ENCODE measurements at places on chromosomes 12 and 14. TPM values are rescaled to one million over a fixed set of nuclear protein-coding genes. Genes with fewer than 3 reads are reported as not detected.
A peak's percentile ranks its signal among the peaks of the same experiment; 100 is the strongest.

AQP2 gene
- 0.83 TPM for total RNA-seq

TMEM179 gene
- 0.52 TPM for total RNA-seq

SMCO2 gene
- not detected for total RNA-seq

MDM2 gene
- 36.6 TPM for total RNA-seq

DNA sequence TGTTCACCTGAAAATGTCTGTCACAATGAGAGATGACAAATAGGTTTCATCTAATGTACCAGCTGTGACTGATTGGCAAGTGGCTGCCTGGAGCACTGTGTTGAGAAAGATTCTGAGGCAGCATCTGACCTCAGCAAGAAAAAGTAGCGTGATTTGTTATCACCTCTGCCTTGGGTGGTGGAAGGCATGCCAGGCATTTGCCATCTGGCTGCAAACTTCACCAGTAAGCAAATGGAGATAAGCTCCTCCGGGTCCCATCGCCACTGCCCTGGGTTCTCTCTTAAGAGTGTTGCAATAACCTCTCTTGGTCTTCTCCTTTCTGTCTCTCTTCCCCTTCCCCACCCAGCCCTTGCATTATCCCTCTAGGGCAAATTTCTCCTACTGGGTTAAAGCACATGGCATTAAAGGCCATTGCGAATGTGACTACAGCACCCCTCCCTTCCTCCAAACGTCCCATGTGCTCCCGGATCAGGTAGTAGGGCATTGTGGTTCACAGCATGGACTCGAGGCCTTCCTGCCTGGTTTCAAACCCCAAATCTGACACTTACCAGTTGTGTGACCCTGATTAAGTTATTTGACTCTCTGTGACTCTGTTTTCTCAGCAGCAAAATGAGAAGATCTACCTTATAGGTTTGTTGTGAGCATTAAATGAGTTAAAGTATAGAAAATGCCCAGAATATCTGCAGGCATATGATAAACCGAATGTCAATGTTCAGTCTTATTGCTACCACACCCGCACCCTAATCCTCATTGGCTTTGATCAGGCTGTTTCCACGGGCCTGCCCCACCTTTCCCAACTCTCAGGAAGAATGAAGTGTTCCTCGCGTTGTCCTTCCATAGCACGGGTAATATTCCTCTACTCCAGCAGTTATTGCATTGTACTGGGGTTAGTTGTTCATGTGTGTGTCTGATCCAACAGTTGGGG is 8.2 kb upstream of the LGALS3 start:
- H3K4me1 ChIP-seq, result no peaks in the 10 kb centered on the region
- H3K27ac ChIP-seq, result peak overlapping the region; percentile 80
- no peaks in the 10 kb centered on the region for H3K27me3 ChIP-seq
- DNase-seq, result no peak
- no peak overlapping the region for H3K4me3 ChIP-seq

- no peak for DNase-seq
- no peak overlapping the region for H3K4me3 ChIP-seq
- H3K27ac ChIP-seq, result no peak overlapping the region
- H3K27me3 ChIP-seq, result no peaks in the 10 kb centered on the region
- no peaks in the 10 kb centered on the region for H3K36me3 ChIP-seq
Measured at GRCh38 chr12:77089686-77090220, 24.4 kb upstream of the E2F7 start.

DNA sequence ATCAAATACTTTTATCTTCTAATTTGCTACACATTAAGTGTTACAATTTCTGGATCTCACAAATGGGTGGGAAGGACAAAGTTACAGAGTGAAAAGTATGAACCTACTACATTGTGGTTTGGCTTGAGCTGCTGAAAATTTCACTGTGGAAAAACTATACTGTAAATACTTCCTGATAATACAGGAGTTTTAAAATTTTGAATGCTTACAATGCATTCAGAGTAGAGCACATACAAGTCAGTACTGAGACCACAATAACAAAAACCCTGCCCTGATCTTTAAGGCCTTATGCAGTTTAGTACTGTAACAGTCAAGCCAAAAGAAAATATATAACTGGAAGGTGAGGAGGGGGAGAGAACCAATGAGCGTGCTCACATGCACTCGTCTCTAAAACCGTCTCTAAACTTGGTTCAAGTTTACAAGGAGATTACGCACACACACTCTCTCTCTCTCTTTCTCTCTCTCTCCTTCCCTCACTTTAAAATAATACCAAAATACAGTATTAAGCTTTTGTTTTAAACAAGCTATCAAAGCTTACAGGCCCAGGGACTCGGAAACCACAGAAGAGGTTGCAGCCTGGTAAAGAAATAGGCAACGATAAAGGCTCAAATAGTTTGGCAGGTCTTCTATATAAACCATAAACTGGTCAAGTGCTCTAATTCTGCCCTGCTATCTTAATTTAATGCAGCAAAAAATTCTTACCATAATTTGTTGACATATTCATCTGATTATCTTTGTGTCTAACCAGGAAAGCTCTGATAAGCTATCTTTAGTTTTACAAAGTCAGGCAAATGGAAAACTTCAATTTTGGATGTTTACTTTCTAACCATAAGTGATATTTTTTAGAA is 58.0 kb downstream of the ATF7 start:
- no peak overlapping the region for H3K4me3 ChIP-seq
- no peaks in the 10 kb centered on the region for H3K36me3 ChIP-seq
- no peaks in the 10 kb centered on the region for H3K4me1 ChIP-seq
- DNase-seq, result no peak

DNA sequence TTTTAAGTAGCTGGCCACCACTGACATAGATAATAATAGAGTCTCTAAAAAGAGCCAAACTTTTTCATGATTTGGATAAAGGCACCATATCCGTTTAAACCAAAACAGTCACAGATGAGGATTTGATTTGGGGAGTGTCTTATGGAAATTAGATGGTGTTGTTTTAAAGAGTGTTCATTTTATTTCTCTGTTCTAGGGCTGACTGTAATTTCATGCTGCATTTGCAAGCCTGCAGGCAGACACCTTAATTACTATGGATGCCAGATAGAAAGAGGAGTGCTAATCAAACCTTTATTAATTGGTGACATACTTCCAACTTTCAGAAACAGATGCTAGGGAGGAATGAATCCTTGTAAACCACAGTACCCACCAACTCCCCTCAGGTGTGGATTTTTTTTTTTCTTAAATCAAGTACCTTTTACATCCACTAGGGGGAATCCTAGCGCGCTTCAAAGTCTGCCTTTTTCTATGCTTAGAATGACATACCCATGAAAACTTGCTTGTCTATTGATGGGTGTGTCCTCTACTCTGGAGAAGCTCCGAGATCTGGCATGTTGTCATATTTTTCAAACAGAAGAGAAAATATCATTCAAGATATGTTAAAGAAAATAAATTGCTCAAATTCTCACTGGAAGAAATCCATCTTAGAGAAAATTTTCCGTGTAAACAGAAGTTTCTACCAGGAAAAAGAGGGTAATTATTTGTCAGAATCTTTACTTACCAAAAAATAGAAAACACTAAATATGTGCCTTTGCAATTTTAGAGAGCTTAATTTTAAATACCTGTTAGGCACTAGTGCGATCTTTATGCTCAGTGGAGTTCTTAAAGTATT is 14.2 kb upstream of the PLXNC1 start:
- H3K27me3 ChIP-seq, result no peaks in the 10 kb centered on the region
- no peaks in the 10 kb centered on the region for H3K4me1 ChIP-seq
- no peaks in the 10 kb centered on the region for H3K36me3 ChIP-seq
- H3K4me3 ChIP-seq, result no peak overlapping the region
- H3K27ac ChIP-seq, result no peak overlapping the region
- no peak for DNase-seq

GRCh38 chr14:28690029-28690692 is 76.4 kb upstream of the FOXG1 start:
- H3K4me3 ChIP-seq, result no peak overlapping the region
- no peak overlapping the region for H3K27ac ChIP-seq
- H3K36me3 ChIP-seq, result no peaks in the 10 kb centered on the region

DNA sequence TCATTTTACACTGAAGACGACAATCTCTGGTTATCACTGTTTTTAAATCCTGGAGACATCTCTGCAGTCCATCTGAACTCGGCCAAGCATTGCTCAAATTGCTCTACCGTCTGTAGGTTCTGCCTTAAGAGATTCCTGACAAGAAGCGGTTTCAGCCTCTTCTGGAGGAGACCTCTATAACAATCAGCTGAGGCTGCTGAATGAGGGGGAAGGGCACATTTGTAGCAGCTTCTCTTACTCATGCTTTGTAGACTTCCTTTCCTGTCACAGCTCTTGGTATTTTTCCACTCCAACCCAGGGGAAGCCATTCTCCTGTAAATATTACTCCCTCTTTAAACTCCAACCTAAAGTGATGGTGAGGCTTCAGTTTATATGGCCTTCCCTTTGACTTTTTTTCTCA is 3.0 kb downstream of the ARG2 start:
- peak overlapping the region; percentile 39 for H3K27ac ChIP-seq
- H3K36me3 ChIP-seq, result no peaks in the 10 kb centered on the region

CCDC197 gene
- total RNA-seq, result not detected

DNA sequence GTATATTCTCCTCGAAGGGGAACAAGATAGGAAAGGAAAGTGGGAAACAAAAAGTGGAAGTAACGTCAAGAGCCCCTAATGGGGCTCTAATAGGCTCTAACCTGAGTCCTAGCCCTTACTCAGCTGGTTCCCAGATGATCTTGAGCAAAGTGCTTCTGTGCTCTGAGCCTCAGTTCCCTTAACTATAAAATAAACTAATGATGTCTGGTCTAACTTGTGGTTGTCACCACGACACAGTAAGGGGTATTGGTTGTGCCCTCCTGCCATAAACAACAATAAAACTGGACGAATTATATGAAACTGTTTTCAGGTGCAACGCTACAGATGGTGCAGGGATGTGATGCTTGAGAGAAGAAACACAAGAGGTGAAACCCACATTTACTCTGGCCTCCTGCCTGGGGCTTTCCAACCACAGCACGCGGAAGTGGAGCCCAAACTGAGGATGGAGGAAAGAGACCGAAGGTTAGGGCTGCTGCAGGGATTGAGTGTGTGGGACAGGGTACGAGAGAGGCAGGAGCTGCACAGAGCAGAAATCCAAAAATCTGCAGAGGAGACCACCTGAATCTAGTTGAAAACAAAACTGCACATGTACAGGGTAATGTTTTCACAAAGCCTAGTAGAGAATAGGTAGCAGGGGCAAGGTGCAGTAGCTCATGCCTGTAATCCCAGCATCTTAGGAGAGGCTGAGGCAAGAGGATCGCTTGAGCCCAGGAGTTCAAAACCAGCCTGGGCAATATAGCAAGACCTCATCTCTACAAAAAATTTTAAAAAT is 45.6 kb upstream of the BCL2L14 start:
- DNase-seq, result peak; percentile 38
- no peak overlapping the region for H3K27ac ChIP-seq
- H3K36me3 ChIP-seq, result no peaks in the 10 kb centered on the region
- no peaks in the 10 kb centered on the region for H3K27me3 ChIP-seq
- H3K4me1 ChIP-seq, result no peaks in the 10 kb centered on the region
- no peak overlapping the region for H3K4me3 ChIP-seq

DNA sequence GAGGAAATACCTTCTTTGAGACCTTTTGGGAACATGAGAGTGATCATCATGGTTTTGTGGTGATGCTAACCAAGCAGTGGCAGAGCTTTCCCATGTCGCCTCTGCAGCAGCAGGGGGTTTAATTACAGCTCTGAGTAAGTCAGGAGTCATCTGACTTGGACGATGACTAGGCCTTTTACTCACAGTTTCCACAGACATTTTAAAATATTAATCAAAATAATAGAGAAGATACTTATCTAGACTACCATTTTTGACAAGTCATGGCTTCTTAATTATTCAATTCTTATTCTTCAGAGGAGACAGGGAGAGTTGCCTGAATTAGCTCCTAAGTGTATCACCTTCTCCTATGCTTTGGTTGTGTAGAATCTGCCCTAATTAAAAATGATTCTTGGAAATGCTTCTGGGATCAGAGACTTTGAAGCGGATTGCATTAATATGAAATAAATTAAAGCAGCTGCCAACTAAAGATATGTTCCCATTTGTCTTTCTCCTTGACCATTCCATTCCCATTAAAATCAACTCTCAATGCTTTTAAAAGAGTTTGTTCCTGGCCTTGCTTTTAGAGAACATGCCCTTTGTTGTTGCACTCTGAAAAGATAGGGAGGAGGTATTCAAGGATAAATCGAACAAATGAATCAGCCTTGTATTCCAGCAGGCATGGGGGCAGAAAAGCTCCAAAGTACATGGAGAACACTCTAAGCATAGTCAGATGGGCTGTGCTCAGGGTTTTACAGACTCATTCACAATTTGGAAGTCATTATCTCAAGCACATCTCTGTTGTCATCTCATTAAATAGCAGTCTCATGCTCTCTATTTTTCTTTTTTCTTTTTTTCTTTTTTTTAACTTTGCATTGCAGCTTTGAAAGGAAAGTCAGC is 7.7 kb upstream of the IFNG-AS1 start:
- no peak for DNase-seq
- no peaks in the 10 kb centered on the region for H3K27me3 ChIP-seq
- no peak overlapping the region for H3K27ac ChIP-seq
- no peak overlapping the region for H3K4me3 ChIP-seq

DNA sequence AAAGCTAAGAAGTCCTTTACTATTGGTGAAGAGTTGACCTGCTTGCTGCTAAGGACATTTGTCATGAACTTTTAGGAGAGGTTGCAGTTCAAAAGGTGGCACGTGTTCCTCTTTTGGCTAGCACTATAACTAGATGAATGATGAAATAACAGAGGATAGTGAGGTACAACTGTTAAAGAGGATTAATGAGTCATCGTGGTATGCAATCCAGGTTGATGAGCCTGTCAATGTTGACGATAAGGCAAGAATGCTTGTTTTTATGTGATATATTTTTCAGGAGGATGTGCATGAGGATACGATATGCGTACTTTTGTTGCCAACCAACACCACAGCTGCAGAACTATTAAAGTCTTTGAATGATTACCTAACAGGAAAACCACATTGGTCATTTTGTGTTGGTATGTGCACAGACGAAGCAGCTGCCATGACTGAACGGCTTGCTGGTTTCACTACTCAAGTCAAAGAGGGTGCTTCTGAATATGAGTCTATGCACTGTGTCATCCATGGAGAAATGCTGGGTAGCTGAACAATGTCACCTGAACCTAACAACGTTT is 10.6 kb downstream of the CEP128 start:
- H3K27me3 ChIP-seq, result no peaks in the 10 kb centered on the region
- no peak for DNase-seq
- no peak overlapping the region for H3K4me3 ChIP-seq
- no peak overlapping the region for H3K27ac ChIP-seq
- H3K36me3 ChIP-seq, result no peaks in the 10 kb centered on the region
- H3K4me1 ChIP-seq, result no peaks in the 10 kb centered on the region

- H3K36me3 ChIP-seq, result no peaks in the 10 kb centered on the region
- DNase-seq, result no peak
- no peak overlapping the region for H3K4me3 ChIP-seq
- no peak overlapping the region for H3K27ac ChIP-seq
Measured at GRCh38 chr14:85764822-85765221, 234.9 kb downstream of the FLRT2 start.
